ENCODE measurements at places on chromosomes 6 and 20. TPM values are rescaled to one million over a fixed set of nuclear protein-coding genes. Genes with fewer than 3 reads are reported as not detected.

- DNase-seq: no peak
Observed at GRCh38 chr6:20464041-20464440, 62.4 kb downstream of the E2F3 start.

GRCh38 chr6:4606821-4607704 is 169.1 kb upstream of the CDYL start:
- peak; percentile 81 for DNase-seq

GRCh38 chr20:36893801-36894200 is 17.9 kb downstream of the TLDC2 start:
- no peak for DNase-seq

DNA sequence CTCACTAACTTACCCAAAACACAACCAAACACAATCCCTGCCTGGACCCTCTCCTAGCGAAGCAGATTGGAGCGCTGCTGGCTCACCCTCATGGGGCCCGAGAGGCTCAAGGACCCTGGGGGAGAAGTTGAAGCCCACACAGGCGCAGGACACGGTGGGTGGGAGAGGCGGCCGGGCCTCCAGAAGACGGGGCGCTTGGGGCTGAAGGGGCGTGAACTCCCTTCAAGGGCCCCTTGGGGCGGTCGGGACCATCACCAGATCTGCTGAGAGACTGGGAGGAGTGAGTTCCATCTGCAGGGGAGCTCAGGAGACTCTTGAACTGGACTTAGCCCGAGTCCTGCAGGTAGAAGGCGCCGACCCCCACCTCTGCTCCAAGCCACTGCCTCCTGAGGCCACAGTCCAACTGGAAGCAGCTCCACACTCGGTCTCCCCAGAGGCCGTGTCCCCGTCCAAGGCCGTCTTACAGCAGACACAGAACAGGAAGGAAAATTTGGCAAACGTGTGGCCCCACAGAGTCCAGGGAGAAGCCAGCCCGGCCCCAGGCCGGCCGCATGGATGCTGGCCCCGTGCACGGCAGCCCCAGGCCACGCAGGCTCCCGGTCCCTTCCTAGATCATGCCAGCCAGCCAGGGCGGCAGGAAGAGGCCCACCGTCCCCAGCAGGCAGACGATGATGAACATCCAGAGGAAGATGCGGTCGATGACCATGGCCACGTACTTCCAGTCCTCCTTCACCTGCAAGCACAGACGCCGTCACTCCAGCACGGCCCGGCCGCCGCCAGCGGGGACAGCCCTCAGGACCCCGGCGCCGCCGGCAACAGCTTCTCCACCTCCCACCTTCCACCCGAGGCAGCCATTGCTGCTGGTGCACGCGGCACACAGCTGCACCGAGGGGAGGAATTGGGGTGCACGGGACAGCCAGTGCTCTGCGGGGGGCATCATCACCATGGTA is 14.7 kb downstream of the CHRNA4 start:
- no peak for DNase-seq

GRCh38 chr20:13186043-13186774 is 34.9 kb upstream of the ISM1 start:
- no peak for DNase-seq

DNA sequence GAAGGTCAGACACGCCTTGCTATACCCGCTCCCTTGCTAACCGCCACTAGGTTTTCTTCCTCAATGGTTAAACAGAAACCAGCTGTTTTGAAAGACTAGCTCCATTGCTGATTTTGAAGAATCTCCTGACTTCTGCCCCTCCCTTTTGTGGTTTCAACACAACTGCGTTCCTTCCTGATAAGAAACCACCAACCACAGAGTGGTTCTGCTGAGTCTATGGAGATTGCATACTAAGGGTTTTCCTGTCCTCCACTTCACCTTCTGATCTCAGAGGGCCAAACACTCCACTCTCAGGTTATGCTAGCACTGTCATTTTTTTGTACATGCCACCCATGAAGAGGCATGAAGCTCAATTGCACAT is 207.9 kb downstream of the MYLK4 start:
- peak; percentile 29 for DNase-seq

DNA sequence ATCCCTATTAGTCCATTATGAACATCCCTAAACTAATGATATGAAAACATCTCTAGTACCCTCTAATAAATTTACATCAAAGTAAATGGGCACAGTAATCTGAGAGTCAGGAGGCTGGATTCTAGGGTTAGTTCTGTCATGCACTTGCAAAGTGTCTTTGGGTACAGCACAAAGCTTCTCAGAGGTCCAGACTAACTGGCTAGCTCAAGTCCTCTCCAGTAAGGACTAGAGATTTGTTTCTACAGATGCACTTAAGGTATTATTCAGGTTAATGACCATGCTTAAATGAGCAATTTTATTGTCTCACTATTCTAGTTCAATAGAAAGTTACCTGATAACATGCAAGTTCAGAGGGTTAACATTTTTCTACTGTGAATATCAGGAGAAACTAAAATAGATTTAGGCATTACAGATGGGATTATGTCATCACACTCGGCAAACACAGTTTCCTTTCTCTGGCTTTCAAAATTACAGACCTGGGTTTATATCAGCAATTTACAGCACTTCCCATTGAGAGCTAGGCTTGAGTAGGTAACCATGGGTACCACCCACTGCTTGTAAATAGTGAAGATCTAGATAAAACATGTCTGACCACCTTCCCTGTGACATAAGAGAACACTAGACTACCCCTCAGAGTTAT is 402.9 kb upstream of the RUNX2 start:
- DNase-seq: peak; percentile 41

DNA sequence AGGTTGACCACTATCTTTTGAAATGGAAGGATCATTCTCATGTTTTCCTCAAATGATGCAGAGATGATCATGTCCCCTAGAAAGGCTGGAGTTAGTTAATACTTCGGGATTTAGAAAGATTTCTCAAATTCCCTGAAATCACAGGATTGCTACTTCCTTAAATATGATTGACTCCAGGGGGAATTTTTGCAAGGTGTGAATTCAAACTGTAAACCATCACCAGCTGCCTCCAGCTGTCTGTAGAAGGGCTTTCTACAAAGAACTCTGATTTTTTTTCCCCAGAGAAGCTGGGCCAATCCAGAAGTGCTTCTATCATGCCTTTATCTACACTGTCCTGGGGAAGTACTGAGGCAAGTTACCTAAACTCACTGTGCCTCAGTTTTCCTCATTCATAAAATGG is 114.5 kb downstream of the EDN1 start:
- no peak for DNase-seq

DNA sequence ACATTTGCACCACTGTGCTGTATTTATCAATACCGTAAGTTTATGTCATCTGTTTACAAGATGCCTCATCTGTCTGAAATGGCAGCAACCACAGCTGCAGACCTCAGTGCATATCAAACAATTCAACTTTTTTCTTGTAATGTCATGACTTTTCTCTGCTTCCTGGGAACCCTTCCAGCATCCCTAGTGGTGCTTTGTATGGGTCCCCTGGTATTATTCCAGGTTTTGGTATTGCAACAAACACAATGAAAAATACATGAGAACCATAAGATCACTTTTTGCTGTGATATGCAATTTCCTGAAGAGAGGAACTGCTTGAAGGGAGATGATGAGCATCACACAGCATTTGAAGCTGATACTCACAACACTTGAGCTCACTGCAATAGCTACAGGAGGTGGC is 12.0 kb upstream of the TXNDC5 start:
- DNase-seq: peak; percentile 26

DNA sequence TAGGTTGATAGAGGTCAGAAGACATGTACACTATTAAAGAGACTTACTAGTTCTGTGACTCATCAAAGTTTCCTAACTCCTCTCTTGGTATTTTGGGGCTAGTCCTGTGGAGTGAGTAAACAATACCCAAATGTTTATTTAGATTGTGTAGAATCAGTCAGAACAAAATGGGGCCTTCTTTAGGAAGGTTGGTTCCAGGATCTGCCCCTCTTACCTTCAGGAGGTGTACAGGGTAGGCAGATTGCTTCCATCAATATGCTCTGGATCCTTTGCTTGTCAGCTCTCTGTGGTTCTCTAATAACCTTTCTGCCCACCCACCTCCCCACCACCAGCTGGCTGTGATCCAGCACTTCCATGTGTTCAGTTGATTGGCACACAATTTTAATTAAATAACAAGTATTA is 107.0 kb downstream of the POPDC3 start:
- peak; percentile 47 for DNase-seq

DNA sequence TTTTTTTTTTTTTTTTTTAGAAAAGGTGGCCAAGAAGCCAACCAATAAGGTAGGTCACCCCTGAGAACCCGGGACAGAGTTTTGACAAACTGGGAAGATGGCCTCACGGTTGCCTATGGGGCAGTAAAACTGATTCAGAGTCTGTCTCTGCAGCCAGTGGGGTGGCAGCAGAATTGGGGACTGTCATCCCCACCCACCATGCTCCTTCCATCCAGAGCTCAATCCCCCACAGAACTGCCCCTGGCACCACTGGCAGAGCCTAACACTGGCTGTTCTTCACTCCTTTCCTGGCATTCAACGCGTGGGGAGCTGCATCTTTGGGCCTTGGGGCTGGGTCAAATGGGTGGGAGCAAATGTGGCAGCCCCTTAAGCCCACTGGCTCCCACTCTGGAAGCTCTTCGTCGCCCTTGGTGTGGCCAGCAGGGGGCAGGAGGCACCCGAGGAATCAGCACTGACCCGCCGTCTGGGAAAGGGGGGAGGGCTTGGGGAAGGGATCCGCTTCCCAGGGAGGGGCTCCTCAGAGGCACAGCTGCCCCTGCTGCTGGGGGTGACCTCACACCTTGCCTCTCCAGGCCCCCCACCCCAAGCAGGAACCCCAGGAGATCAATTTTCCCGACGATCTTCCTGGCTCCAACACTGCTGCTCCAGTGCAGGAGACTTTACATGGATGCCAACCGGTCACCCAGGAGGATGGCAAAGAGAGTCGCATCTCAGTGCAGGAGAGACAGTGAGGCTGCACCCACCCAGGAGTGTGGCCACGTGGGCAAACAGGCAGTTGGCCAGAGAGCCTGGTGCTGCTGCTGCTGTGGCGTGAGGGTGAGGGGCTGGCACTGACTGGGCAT is 10.4 kb downstream of the CD40 start:
- DNase-seq: no peak

GRCh38 chr6:106743612-106744011 is 114.2 kb downstream of the QRSL1 start:
- DNase-seq: no peak

GRCh38 chr6:126513198-126513597 is 173.3 kb downstream of the CENPW start:
- DNase-seq: no peak

- DNase-seq: peak; percentile 12
Observed at GRCh38 chr6:42978487-42978838, 518 bp downstream of the PEX6 start.

- DNase-seq: peak; percentile 94
Observed at GRCh38 chr6:11428895-11429294, 108.7 kb upstream of the TMEM170B start.

The RNF144B gene
- total RNA-seq: 0.13 TPM

The THBS2 gene
- total RNA-seq: 18.6 TPM

The STMND1 gene
- not detected for total RNA-seq

The DDX39B gene
- total RNA-seq: 452 TPM

The NKAPL gene
- not detected for total RNA-seq

The ERVFRD-1 gene
- total RNA-seq: not detected

The FRMD1 gene
- not detected for total RNA-seq

The TUBB2B gene
- 31.3 TPM for total RNA-seq

The HCRTR2 gene
- total RNA-seq: not detected

The SLC17A3 gene
- not detected for total RNA-seq

The OLIG3 gene
- not detected for total RNA-seq

Measured in LHCN-M2 (cell line).